ENCODE measurements at places on chromosomes 6 and 20.

DNA sequence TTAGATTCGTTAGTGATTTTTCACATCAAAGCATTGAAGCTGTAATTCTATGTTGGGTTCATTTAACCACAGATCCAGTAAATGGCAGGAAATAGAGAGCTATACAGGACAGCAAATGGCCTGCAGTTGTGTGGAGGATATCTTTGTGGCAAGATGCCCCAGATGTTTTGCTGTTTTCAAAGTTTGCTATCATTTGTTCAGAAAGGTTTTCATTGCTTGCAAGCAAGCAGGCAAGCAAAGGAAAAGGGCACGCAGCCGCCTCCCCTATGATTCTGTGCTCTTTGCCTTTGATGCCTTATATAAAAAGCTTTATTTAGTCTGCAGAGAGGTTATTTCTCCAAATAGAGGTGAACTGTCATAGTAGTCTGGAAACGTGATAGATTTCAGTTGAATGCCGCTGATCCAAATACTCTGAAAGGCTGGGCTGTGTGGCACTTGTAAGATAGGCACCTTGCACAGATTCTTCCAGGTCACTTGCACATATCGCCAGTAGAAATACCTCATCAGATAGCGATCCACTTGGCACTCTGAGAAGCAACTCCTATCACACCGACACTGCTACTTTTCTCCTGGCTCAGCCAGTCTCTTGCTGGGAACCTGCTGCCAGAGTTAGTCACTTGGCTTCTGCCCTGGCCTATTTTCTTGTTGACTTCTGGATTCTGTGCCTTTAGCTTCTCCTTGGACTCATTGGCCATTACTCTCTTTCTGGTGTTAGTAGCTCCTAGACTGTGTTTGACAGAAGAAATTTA is 66.4 kb downstream of the UTRN start:
- DNase-seq, result no peak

DNA sequence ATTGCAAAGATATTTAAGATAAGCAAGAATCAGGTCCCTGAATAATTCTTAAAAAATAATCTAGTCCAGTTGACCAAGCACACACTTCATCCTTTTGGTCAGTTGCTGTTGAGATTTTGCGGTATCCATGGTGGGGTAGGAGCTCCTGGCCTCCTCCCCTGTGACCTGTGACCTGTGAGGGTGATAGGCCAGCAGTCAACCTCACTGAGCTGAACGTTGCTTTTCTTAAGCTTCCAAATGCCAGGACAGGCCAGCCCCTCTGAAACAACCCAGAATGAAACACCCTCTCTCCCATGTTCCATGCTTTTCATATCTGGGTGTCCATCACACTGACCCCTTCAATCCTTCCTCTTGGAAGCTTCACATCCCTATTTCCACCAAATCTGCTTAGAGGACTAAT is 164.9 kb downstream of the THBS2 start:
- DNase-seq, result no peak

DNA sequence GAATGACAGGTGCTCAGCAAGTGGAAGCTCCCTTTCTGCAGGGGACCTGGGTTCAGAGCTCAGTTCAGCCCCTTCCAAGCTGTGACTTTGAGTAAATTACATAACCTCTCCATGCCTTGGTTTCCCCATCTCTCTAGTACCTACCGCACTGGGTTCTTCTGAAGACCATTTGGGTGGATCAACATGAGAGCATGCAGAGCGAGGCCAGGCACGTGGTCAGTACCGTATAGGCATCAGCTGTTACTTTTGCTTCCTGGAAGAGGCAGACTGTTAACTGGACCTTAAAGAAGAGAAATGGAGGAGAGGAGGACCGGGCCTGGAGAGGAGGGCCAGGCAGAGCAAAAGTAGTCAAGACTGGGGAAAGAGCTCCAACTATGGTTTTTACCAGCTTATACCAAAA is 1.7 kb upstream of the MYLK2 start:
- DNase-seq, result no peak

- DNase-seq, result no peak
These were observed 27.6 kb downstream of the GABRR2 start for GRCh38 chr6:89287351-89288028.

- no peak for DNase-seq
These were observed 94.5 kb upstream of the F13A1 start for GRCh38 chr6:6414931-6415330.

DNA sequence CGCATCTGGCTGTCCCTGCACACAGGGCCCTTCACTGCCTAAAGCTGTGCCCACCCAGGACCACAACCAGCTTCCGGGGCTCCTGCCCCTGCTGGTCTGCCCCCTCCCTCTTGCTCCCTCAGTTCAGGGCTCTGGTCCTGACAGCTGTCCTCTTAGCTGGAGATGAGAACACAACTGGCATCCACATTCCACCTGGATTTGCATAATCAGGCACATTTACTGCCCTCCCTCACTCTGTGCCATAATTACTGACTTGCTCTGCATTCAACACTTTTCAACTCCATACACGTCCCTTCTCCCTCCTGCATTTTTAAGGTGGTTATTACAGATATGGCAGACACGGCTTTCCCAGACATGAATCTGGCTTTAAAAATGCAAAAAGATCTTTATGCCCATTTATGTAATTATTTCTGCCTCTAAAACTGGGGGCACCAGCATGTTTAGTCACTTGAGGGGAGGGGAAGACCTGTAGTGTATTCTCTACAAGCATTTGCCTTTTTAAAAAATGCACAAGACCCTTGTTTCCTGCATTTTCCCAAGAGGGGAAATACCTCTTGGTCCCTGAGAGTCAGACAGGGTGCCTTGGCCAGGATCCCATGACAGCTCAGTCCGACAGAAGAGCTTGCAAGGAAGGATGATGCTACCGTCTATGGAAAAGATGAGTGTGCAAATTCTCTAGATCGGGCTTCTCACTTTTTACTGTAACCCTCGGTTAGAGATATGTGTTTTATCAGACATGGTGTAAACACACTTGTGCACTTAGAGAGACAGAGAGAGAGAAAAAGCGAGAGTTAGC is 401.8 kb downstream of the PREX1 start:
- no peak for DNase-seq

DNA sequence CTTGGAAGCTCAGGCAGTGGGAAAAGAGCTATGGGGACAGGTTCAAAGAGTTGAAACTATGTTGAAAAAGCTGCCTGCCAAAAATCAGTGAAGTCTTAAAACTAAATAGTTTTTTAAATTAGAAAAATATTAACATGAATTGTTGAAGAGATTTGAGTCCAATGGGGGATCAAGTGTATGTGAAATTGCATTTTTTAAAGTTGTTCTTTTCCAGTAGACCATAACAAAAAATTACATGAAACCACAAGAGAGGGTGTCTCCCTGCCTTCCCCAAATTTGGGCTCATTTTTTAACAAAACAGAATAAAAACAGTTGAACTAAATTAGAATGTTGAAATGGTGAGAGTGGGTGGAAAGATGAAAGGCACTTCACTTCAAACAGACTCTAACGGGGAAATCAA is 31.5 kb upstream of the COL10A1 start:
- DNase-seq, result no peak

DNA sequence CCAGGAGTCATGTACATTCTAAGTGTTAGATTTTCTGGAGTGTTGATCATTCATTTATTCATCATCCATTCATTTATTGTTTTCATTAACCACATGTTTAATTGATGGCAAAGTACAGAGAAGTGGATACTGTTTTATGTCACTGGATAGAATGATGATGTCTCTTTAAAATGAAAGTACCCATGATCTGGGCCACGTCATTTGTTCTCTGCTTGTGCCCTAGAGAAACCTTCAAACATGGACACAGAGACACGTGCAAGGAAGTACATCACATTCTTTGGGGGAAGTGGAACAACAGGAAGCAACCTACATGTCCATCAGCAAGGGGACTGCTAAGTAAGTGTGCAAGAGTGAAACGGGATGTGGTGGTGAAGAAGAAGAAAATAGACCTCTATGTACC is 75.8 kb upstream of the TSHZ2 start:
- DNase-seq, result no peak

GRCh38 chr6:165821754-165822153 is 158.7 kb upstream of the PDE10A start:
- no peak for DNase-seq

- DNase-seq, result no peak
These were observed 22.3 kb downstream of the RPRD1B start for GRCh38 chr20:38055848-38056247.

DNA sequence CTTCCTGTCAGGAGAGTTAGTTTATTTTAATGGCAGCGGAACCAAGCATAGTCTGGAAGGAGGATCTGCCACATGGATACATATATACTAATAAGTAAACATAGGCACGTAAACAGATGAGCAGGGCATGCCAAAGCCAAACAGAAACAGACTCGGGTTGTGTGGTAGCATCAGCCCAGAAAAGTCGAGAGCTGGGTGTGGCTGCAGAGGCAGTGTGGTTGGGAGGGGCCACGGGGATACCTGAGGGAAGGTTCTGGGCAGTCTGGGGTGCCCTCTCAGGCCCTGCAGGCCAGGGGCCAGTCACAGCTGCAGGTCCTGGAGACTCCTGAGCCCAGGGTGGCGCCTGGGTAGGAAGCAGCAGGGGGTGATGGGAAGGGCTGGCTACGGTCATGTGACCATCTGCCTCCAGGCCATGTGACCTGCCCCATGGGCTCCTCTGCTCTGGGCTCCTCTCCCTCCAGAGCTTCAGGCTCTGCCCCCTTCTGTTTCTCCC is 42.8 kb upstream of the MRPS10 start:
- DNase-seq, result no peak

GRCh38 chr6:122620902-122621301 is 10.7 kb downstream of the PKIB start:
- DNase-seq, result no peak
